Substantia nigra (tissue), 51 donors: ENCODE measurements at places on chromosomes 2 and 18.

DNA sequence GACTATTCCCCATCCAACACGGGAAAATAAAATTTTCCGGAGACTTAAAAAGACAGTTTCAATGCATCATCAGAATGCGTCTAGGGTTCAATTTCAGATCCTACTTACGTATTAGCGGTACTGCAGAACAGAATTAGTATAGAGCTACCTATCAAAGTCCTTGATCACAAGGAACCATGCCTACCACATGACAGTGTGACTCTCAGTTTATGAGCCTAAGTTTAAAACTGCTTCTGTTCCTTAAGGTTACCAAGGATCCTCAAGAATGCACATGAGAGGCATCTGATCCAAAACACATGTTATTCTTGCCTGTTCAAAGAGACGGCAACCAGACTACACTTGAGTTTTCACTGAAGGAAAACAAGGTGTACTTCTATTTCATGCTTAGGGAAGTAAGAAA is 369.7 kb downstream of the EPHA4 start:
- no peak for DNase-seq

DNA sequence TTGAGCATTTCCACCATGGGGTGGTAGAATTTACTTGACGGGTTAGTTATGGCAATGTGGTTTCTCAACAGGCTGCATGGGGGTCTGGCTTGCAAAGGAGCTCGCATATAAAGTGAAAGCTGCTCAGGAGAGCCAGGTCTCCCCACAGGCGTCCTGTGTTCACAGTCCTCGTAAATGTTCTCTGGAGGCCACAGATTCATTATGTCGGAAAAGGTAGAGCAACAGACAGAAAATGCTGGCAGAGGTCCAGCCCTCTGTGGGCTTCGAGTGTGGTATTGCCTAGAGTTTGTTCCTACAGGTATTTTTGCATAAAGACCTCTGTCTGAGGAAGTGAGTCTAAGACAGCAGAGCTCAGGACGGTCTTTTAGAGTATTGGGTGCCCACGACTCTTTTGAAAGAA is 96.4 kb downstream of the CDCA7 start:
- DNase-seq, result no peak

DNA sequence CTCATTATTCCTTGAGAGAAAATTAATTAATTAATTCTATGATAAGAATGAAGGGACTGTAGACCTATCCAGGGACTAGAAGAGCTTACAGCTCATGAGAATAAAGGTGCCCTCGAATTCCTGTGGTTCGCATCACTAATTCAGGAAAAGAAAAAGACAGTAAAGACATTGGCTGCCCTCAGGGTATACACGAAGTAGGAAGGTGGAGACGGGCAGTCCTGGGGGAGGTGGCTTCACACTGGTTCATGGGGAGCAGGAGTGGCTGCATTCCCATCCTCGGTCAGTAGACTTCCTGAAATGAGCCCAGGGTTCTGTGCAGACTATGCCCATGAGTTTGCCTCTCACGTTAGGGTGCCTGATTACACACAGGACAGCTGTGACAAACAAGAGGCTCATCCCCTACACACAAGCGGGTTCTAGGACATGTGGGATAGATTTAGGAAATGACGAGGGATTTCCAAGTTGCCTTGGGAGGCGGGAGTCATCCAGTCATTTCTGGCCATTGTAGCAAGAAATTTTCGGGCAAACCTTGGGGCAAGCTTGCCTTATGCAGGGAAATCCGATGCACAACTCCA is 282.2 kb downstream of the CYP26B1 start:
- DNase-seq, result no peak

DNA sequence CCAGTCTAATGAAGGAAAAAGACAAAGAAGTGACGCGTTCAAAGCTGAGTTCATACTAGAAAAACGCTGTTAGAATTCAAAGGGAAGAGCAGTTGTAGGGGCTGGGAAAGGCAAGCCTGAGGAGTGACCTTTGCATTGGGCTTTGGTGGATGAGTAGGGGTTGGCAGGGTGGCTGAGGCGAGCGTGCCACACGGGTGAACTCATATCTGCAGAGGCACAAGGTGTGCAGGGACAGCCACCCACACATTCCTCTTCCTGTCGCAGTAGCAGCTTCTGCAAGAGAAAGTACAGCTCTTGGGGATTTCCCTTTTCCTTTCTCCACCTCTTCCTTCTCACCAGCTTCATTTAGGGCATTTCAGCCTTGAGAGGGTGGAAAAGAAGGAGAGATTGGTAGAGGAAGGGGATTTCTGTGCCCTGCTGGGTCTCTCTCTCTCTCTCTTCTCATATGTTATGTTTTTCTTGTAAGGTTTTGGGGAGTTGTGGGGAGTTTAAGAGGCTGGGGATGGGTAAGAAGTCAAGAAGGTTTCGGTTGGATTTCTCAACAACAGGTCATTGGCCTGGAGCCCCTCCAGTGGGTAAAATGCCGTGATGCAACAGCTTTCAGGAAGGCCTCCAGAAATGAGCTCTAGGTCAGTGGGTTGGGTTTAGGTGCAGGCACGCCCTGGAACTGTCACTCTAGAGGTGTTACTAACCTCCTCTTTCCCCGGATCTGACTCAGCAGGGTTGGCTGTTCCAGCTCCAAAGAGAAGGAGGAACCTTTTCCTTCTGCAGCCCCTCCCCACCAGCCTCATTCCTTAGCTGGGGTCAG is 40.1 kb downstream of the ODC1 start:
- DNase-seq, result no peak

DNA sequence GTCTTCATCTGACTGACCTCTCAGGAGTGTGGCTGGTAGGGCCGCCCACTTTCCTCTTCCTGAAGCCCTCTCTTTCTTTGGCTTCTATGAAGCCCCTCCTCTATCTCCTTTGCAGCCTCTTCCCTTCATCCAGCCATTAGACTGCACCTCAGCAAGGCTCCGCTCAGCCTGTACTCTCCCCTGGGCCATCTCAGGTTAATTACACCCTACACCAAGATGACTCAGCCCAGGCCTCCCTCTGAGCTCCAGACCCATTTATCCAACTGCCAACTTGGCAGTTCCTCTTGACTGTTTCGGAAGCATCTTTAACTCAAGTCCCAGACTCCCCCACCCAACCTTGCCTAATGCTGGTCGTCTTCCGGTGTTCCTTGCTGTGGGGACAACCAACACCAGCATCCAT is 5.8 kb upstream of the WNT6 start:
- no peak for DNase-seq

DNA sequence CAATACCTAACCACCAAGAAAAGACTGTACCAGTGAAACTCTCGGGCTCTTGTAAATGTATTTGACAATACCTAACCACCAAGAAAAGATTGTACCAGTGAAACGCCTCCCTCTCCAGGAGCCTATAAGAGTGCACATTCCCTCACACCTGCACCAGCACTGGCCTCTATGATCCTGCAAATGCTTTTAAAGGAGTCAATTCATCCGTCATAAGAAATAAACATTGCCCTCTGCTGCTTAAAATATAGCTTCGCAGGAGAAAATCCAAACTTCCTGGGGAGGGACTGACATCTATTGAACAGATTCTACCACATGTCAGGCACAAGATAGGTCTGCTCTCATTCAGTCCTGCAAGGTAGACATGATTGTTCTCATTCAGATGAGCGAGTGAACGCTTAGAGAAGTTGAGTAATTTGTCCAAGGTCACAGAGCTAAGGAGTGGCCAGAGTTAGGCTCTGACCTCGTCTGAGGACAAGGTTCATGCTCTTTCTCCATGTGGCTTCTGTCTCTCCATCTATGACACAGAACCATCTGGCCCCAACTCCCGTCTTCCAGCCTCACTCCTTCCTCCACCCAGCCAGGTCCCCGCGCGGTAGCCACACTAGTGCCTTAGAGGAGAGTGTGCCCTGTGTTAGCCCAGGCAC is 38.7 kb downstream of the MCFD2 start:
- no peak for DNase-seq

- no peak for DNase-seq
These were observed 868.1 kb upstream of the ID2 start for GRCh38 chr2:7813541-7814292.

DNA sequence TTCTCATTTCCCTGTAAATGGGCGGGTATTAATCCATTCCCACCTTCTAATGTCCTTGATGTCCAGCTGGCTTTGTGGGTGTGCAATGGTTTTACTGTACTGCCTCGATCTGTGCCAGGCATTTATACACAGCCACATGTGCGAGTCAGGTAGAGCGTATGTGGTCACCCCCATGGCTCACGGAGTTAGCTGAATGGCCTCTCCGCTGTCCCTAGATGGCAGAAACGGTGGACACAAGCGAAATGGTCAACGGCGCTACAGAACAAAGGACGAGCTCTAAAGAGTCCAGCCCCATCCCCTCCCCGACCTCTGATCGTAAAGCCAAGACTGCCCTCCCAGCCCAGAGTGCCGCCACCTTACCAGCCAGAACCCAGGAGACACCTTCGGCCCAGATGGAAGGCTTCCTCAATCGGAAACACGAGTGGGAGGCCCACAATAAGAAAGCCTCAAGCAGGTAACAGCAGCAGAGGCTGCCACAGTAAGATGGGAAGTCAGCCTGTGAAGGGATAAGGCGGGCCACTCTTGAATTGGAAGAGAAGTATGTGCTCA is 59.1 kb upstream of the EML6 start:
- no peak for DNase-seq

DNA sequence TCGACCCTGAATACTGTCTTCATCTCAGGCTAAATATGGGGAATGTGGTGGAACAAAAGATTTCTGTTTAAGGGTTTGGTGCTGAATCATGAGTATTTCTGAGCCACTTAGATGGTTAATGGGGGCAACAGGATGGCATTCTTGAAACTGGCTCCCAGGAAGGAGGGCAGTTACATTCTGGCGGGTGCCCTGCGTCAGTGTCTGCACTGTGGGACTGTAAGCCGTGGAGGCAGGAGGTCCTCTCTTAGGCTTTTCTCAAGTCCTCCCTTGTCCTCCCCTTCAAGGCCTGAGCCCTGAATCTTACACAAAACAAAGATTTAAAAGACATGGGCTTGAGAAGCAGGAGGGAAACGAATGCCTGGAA is 45.7 kb downstream of the PSD4 start:
- no peak for DNase-seq

DNA sequence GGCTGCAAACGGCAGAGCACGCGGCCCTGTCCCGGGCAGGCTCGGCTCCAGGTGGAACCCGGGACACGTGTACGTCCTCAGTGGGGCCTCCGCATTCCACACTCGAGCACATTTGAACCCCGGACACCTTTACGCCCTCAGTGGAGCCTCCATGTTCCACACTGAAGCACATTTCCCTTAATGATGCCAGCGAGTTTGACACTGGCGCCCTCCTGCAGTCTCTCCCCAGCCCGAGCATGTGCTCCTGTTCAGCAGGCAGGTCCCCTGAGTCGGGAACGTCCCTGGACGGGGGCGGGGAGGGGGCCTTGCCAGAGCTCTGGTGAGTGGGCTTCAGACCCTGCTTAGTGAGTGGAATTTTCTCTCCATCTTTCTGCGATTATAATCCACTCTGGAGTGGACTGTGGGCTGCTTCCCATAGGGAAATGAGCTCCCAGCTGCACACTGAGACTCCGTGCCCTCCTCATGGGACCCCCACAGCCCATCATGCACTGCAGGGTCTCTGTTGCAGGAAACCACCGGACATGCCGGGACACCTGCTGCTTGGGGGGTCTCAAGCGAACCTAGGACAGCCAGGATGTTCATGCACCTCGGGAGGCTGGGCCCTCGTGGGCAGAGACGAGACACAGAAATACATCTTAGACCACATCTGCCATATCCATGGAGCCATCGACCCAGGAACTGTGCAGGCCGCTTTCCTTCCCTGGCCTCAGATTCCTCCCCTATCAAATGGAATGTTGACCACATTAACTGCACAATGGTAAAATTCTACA is 70.3 kb upstream of the SNTG2 start:
- DNase-seq, result no peak

DNA sequence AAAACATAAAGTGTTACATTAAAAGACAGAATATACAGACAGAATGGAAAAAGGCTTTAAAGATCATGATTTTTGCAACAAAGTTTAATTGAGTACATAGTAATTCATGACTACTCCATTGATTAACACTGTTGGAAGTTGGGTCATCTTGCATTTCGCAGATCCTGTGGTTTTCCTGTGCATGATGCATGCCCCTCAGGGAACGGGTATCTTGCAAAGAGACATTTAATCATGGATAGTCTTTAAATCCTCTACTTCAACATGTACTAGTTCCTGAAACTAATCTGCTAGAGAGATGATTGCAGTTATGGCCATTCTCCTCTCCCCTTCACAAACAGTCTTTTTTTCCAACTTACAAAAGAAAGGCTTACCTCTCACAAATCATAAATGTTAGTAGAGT is 155.6 kb upstream of the DSEL start:
- no peak for DNase-seq

GRCh38 chr2:127645395-127646291 is at the start of gene GPR17:
GPR17 (plus strand) TSS chr2:127646153; CDS start chr2:127650736, 4,583 bp downstream.
- peak; percentile 27 for DNase-seq

DNA sequence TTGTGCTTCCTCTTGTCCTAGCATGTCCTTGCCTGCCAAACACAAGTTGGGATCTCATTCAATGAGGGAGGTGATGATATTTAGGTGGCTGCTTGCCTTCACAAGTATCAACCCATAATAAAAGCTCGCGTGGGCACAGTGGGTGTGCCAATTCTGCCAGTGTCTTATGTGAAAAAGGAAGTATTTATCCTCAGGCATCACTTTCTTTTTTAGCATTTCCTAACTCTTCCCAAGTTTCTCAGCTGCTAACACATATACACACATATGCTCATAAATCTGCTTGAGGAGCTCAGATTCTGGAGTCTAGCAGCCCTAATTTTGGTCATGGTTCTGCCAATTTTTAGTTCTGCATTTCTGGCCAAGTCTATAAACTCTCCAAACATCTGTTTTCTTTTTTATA is 319.5 kb upstream of the HNMT start:
- no peak for DNase-seq

DNA sequence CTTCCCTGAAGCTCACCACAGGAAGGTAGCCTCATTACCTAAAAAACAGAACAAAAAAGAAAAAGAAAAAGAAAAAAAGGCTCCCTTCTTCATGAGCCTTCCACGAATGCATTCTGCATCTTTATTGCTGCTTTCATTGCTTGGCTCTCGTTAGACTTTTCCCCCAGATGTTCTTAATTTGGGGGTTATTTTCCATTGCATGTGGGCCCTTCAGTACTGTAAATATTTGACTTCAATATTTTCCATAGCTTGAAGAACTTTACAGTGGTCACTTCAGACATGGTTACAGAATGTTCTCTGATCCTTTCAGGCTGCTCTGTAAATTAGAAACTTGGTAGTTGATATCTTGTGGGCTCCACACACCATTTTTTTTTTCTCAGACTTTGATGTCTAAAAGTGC is 65.6 kb upstream of the COPS8 start:
- DNase-seq, result no peak

- DNase-seq, result no peak
These were observed 204.9 kb downstream of the EN1 start for GRCh38 chr2:118642501-118642900.

DNA sequence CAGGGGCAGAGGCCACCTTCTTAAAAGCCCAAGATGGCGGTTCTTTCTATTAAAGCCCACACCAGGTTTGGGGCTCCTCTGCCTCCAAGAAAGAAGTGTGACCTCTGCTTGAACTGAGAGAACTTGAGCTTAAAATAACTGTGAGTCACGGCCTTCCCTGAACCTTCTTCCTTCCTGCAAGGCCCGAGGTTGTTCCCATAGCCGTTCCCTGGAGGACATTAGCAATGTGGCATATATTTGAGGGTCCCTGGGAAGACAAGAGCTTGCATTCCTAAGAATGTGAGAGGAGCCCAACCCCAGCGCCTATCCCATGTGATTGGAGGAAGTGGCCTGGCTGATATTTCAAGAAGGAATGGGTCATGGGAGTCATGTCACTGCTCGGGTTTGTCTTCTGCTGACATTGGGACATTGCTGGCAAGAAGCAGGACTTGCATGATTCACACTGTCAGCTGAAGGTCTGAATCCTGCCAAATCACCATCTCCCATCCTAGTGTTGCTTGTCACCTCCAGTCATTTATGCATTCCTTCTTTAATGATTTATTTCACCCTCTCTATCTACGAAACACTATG is 168.1 kb downstream of the TRIB2 start:
- no peak for DNase-seq
